Activated CD4-positive, alpha-beta memory T cell treated with anti-CD3 and anti-CD28 coated beads for 36 hours (primary cell): ENCODE measurements at places on chromosomes 2 and 18.

DNA sequence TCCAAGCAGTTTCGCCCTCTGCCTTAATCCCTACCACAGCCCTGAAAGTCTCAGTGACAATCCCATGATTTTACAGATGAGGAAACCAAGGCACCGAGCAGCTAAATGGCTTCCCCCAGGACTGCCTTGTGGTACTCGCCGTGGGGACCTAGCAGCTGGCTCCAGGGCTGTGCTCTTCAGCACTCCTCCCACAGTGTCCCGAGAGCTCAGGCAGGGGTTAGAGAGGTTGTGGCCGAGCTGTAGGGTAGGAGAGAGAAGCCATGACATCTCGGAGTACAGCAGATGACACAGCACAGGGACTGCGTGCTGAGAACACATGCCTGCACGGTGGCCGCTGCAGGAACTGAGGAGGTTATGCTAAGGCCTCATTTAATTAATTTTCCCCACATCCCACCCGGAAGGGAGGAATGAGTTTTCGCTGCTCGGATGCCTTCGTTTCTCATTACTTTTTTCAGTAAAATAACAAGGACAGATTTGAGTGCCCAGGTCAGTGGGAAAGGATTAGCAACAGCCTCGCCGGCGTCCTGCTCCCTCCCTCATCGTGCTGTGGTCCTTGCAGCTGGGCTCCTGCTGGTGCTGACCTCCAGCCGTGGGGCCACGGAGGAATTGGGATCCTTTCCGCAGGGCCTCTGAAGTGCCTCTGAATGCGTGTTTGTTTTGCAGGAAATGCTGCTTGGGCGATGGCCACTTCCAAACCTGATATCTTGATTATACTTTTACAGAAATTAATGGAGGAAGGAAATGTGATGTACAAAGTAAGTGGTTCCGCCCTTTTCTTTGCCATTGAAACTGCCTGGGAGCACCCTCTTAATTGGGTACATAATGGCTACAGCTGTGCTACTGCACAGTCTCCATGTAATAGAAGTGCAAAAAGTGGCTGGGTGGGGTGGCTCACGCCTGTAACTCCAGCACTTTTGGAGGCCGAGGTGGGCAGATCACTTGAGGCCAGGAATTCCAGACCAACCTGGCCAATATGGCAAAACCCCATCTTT, 61.2 kb downstream of the WDSUB1 start:
- DNase-seq, result no peak

DNA sequence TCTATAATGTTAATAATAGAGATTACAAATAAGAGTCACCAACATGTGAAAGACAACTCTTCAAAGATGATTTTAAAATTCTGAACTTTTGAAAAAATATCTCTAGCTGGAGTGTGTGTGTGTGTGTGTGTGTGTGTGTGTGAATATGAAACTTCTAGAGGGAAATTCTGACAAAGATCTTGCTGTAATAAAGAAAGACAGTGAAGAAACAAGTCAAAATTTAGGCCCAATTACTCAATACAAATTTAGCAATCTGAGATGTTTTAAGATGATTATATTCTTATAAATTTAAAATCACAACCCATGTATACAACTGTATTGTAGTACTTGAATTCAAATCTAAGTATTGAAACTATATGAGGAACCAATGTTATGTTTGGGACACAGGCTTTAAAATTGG, 57.2 kb upstream of the UGP2 start:
- no peak for DNase-seq

GRCh38 chr2:263774-264492, at the start of gene SH3YL1:
Gene SH3YL1 (minus strand): TSS chr2:264032. CDS start chr2:263984, 48 bp downstream.
- DNase-seq, result peak; percentile 62

- no peak for DNase-seq
Measured at GRCh38 chr2:70922235-70923234, 13.2 kb upstream of the ATP6V1B1 start.

GRCh38 chr18:45521777-45522176, 93.5 kb upstream of the SLC14A2 start:
- peak; percentile 10 for DNase-seq

DNA sequence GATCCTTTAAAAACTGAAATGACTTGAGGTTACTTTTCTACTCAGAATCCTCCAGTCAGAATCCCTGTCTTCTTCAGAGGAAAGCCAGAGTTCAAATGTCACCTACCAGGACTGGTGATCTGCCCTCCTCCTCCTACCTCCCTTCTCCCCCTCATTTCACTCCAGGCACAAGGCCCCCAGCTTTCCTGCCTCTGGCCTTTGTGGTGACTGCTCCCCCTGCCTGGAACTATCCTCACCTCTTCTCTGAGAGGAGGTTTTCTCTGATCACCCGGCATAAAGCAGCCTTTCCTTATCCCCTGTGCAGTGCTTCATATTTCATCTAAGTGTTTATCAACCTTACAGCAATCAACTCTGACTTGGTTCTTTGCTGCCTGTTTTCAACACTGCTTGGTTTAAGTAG, 6.8 kb downstream of the B3GNT2 start:
- no peak for DNase-seq

- DNase-seq, result no peak
Measured at GRCh38 chr2:149814049-149814448, 226.5 kb upstream of the MMADHC start.
